ENCODE measurements at places on chromosomes 4 and X.

- peak; percentile 93 for DNase-seq
Observed at GRCh38 chr4:5206016-5206790, 154.9 kb downstream of the STK32B start.

- peak; percentile 7 for DNase-seq
Observed at GRCh38 chr4:89482251-89482650, 174.7 kb upstream of the GPRIN3 start.

DNA sequence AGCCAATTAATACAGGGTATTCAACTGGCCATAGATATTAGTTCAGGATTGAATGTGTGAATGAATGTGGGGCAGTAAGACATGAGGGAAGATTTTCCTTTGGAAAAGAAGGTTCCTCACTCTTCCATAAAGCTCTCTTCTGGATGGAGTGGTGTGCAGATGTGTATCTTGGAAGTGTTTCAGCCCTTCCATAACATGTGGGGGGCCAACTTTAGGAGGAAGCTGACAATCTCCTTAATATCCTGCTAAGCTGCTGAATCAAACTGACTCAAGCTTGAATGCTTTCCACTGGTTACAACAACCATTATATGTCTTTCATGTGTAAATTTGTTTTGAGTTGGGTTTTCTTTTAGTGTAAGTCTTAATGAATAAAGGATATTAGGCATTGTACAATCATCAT lies 40.3 kb downstream of the FANCB start:
- peak; percentile 54 for DNase-seq

DNA sequence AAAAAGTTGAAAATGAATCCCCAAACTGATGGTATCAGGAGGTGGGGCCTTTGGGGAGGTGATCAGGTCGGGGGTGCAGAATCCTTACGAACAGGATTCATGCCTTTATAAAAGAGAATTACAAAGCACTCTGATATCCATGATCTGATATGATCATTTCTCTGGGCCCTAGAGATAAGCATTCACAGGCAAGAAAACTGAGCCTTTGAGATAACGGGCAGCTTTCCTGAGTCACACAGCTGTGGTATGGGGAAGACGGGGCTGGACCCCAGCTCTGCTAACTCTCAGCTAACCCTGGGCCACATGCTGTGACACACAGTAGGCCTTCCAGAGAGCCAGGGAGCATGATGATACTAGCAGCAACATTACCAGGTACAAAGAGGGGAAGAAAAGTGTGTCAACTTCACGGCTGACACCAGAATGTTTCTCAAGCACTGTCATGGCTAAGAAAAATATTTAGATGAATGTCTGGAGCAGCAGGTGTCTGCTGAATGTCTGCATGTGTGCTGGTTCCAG lies 85.1 kb downstream of the SLC2A9 start:
- no peak for DNase-seq

GRCh38 chrX:17531500-17531899 lies 156.5 kb downstream of the NHS start:
- no peak for DNase-seq

- DNase-seq: peak; percentile 52
Observed at GRCh38 chrX:107537815-107538214, 88.4 kb downstream of the FRMPD3 start.
